SJSA1 (cell line): ENCODE measurements at places on chromosomes 3 and 15. TPM values are rescaled to one million over a fixed set of nuclear protein-coding genes. Genes with fewer than 3 reads are reported as not detected.

DNA sequence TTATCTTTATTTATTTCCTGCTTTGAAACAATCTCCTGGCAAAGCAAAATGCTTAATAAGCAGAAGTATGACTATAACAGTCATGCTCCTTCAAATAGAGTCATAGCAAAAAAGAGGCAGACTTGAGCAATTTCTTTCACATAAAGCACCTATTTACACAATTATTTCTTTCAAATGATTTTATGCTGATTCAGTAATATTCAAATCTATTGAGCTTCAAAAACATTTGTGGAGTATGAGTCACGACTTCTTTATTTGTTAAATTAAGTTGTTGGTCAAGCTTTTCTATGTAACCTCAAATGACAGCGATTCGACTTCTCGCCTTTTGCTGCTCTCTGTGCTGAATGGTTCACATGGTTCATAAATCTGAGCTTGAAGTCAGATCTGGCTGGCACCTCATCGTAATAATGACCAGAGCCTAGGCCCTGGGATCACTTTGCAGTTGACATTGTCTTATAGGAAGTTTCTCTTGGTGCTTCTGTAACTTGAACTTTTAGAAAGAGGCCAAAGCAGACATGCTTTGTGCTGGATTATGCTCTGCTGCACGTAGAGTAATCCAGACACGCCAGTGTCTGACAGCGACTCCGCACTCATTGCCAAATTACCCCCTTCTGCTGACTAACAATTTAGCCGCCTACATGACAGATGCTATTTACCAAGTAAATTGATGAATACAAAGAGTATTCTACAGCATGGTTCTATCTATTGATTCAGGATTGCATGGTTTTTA lies 139.0 kb downstream of the MCTP2 start:
- DNase-seq, result no peak

GRCh38 chr3:177337541-177338331 lies 140.5 kb upstream of the TBL1XR1 start:
- no peak for DNase-seq

- DNase-seq, result peak; percentile 10
Measured at GRCh38 chr3:20043396-20043795, 3.1 kb downstream of the KAT2B start.

DNA sequence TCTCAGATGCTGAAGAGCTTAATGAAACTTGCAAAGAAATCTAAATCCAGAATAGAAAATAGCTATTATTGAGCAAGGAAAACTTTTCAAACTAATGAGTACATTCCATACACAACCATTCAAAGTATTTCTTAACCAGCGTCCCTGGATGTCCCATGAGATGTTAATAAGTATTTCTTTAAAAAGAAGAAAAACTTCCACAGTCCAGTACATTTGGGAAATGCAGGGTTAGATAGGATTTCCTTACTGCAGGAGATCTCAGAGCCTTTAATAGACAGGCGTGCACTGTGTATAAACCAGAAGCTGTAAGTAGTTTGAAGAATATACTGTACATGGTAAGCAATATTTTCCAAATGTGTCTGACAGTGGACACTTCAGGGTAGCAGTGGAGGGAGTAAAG lies 29.6 kb upstream of the BHLHE40 start:
- no peak for DNase-seq

DNA sequence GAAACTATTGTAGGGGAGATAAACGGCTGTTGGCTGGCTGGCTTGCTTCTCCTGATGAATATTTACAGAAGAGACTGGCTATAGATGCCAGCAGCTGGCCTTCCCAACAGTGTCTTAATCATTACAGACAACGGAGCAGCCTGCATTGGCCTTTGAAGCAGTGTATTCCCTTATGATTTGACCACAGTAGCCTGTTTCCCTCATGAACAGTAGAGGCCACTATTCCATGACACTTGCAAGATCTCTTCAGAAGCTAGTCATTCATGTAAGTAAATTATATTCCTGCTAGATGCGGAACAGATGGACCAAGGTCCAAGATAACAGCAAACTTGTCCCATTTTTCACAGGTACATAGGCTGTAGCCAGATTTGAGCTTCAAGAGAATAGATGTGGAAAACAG lies 47.3 kb downstream of the TMCO5A start:
- peak; percentile 11 for DNase-seq

- DNase-seq, result peak; percentile 69
Measured at GRCh38 chr3:8663177-8664061, 18.8 kb upstream of the SSUH2 start.

GRAMD2A gene
- 0.16 TPM in 1 of 2 replicates, not detected in the other for total RNA-seq

GOLGA8R gene
- total RNA-seq, result 1.3 and 1.6 TPM in 2 replicates

TRH gene
- not detected in 2 replicates for total RNA-seq
